SK-N-SH (cell line): ENCODE measurements at places on chromosomes 13 and 19. TPM values are rescaled to one million over a fixed set of nuclear protein-coding genes. Genes with fewer than 3 reads are reported as not detected.

Gene AXL
- 78.8 and 82.6 TPM in 2 replicates for polyA plus RNA-seq

Gene DAPK3
- polyA plus RNA-seq, result 118 and 142 TPM in 2 replicates

Gene TEX101
- 0.07 and 0.32 TPM in 2 replicates for polyA plus RNA-seq

Gene KLK3
- polyA plus RNA-seq, result not detected in 2 replicates

Gene ZNF738
- polyA plus RNA-seq, result 8.1 and 12.8 TPM in 2 replicates

Gene CCDC169
- 1.8 and 3.1 TPM in 2 replicates for polyA plus RNA-seq

Gene ZNF85
- 2.0 and 2.9 TPM in 2 replicates for polyA plus RNA-seq

Gene ZNF135
- polyA plus RNA-seq, result 0.41 and 0.54 TPM in 2 replicates

Gene CACNG6
- 0.96 and 1.2 TPM in 2 replicates for polyA plus RNA-seq

Gene C19orf73
- 2.6 and 3.0 TPM in 2 replicates for polyA plus RNA-seq

DNA sequence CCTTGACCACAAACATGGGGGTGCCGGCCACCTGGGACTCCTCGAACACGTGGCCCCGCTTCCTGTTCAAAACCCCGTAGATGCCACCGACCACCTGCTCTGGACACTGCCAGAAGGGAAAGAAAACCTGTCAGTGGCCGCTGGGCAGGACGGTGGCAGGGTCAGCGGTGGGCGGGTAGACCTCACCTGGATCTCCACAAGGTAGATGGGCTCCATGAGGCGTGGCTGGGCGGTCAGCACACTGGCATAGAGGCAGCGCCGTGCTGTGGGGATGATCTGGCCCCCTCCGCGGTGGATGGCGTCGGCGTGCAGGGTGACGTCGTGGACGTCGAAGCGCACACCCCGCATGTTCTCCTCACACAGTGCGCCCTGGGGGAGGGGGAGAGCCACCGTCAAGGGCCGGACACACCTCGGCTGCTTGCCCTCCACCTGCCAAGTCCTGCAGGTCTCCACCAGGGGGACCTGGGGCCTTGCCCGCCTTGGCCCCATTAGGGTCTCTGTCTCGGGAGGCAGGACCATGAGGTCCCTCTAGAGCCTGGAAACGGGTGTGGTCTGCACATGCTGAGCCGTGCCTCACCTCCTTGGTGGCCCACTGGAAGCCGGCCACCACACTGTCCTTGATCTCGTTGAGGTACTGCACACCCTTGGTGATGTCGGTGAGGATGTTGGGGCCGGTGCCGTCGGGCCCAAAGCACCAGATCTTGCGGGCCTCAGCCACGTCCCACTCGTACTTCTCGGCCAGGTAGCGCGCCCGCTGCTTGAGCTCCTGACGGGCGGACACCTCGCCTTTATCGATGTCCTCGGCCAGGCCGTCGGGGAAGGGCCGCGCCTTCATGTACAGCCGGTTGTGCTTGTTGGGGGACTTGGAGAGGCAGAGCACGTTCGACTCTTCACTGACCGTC is 6.6 kb upstream of the DAPK3 start:
- no peaks in the 10 kb centered on the region for H3K27me3 ChIP-seq
- DNase-seq, result peak; percentile 44
- H3K4me1 ChIP-seq, result 0 out of 2 replicates have a peak, but pooled peaks cover under 1% of the 10 kb centered on the region
- H3K27ac ChIP-seq, result peak overlapping the region; percentile 47; the same call in 1 of the 2 replicates
- peaks cover 69% of the 10 kb centered on the region for H3K36me3 ChIP-seq

DNA sequence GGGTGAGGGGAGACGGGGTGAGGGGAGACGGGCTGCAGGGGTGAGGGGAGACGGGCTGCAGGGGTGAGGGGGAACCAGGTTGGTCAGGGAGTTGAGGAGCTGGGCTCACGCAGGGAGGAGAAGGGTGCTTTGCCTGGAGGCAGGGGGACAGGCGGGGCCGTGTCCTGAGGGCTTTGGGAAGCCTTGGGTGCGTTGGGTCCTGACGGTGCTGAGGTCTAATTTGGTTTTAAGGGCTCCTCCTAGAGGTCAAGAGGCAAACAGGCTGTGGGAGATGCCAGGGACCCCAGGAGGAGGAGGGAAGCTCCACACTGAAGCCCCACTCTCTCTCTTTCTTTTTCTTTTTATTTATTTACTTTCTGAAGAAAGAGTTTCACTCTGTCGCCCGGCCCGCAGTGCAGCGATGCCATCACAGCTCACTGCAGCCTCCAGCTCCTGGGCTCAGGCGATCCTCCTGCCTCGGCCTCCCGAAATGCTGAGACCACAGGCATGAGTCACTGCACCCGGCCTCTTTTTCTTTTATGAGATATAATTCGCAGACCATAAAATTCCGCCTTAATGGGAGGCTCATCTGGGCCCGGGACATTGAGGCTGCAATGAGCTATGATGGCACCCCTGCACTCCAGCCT is 9.3 kb upstream of the MISP start:
- H3K4me3 ChIP-seq, result no peak overlapping the region
- H3K4me1 ChIP-seq, result no peaks in the 10 kb centered on the region
- peak; percentile 71 for DNase-seq
- no peaks in the 10 kb centered on the region for H3K36me3 ChIP-seq

DNA sequence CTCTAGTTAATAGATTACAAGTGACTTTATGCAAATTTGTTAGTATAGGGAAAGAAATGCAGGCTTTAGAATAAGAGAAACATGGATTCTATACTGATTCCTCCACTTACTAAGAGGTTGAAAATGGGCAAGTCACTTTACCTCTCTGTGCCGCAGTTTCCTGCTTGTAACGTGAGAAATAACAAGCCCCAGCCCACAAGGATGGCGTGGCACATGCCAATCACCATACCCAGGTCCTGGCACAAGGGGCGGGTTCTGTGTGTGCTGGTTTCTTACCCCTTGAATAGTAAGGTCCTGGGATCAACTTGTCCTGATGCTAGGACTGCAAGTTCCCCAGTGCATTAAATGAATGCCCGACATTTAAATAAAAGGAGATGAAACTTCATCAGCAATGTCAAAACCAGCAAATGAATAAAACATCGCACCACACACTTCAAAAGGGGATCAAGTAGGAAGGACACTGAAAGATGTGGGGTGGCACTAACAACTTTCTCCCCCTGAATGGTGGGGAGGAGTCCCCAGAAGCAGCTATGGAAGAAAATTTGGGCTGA is 7.9 kb upstream of the SIGLEC9 start:
- no peak for DNase-seq
- no peak overlapping the region for H3K4me3 ChIP-seq
- no peaks in the 10 kb centered on the region for H3K36me3 ChIP-seq
- no peak overlapping the region for H3K27ac ChIP-seq

- no peaks in the 10 kb centered on the region for H3K27me3 ChIP-seq
- H3K36me3 ChIP-seq, result peaks cover 14% of the 10 kb centered on the region
- H3K4me1 ChIP-seq, result no peaks in the 10 kb centered on the region
Observed at GRCh38 chr13:60484865-60485264, 87.8 kb downstream of the TDRD3 start.

GRCh38 chr19:4914736-4915501 is 5.6 kb downstream of the UHRF1 start:
- H3K4me1 ChIP-seq, result peaks cover 25% of the 10 kb centered on the region; the same call in 1 of the 2 replicates
- no peak overlapping the region for H3K4me3 ChIP-seq
- H3K36me3 ChIP-seq, result no peaks in the 10 kb centered on the region; the same call in 1 of the 2 replicates
- no peak for DNase-seq
- no peaks in the 10 kb centered on the region for H3K27me3 ChIP-seq

DNA sequence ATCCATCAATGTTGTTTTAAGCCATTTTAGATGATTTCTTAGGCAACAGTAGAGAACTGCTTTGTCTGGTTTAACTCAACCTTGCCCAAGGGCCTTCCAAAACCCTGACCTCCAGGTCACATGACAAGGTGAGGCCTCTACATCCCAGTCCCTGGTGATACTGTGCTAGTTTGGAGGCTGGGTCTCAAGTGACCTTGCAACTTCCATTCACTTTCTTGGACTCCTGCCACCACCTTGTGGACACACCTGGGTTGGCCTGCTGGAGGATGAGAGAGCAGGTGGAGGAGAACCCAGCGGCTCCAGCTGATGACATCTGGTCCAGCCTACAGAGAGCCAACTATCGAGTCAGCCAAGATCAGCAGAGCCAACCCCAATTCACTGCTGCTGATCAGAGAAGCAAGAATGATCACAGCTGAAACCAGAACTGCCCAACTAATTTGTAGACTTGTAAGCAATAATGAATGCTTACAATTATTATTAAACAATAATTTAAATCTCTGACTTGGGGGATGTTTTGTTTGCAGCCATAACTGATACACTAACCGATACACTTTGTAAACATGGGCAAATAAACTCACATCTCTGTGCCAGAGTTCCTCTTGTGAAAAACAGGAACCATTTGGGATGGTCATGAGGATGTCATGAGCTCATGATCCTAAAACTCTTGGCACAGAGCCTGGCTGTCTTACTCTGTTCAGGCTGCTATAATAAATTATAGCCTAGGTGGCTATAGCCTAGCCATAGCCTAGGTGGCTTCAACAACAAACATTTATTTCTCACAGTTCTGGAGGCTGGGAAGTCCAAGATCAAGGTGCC is 11.5 kb downstream of the FAM187B start:
- no peaks in the 10 kb centered on the region for H3K27me3 ChIP-seq
- DNase-seq, result no peak
- no peak overlapping the region for H3K27ac ChIP-seq
- peaks cover 8% of the 10 kb centered on the region; the same call in 1 of the 2 replicates for H3K4me1 ChIP-seq
- no peaks in the 10 kb centered on the region for H3K36me3 ChIP-seq

DNA sequence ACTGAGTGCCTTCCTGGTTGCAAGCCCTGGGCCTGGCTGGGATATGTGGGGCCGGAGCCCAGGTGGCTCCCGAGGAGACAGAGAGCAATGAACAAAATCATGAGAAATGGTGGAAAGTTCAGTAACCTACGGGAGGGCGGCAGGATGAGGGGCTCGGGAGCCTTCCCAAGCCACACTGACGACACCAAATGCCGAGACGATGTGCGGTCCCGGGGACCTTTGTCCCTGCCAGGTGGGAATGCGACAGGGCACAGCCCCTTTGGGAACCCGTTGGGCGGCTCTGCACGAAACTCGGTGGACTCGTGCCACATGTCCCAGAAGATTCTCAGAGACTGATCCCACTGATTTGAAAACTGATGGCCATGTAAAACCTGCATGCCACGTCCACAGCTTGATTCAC is 11.7 kb upstream of the ZNF14 start:
- H3K27me3 ChIP-seq, result no peaks in the 10 kb centered on the region
- H3K36me3 ChIP-seq, result no peaks in the 10 kb centered on the region
- no peaks in the 10 kb centered on the region for H3K4me1 ChIP-seq
- DNase-seq, result no peak

- H3K4me3 ChIP-seq, result no peak overlapping the region
- no peaks in the 10 kb centered on the region for H3K4me1 ChIP-seq
- no peak overlapping the region for H3K27ac ChIP-seq
- no peaks in the 10 kb centered on the region; the same call in 1 of the 2 replicates for H3K27me3 ChIP-seq
- H3K36me3 ChIP-seq, result no peaks in the 10 kb centered on the region
Observed at GRCh38 chr13:20360835-20361412, 128.8 kb upstream of the GJB6 start.

DNA sequence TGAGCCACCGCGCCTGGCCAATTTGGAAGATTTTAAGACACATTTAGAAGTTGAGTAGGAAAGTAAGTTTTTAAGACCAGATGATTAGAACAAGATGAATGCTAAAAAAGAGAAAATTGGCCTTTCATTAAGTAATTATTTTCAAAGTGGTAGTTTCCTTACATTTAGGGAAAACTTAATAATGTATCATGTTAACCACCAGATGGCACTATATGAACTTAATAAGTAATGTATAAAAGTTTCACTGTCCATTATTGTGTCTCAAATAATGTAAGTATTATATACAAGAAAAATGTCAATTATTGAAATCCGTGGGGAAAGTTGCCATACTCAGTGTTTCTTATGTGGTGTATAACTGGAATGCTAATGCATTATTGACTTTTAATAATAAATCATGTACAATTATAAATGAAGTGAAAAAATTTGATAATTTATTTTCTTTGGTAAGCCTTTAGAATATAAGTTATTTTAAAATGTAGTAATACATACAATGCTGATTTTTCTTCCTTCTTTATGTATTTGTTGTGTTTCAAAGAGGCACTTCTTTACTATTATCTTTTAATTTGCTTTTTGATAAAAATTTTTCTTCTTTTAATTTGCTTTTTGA is 29.2 kb downstream of the COG6 start:
- DNase-seq, result peak; percentile 23
- H3K36me3 ChIP-seq, result peaks cover 42% of the 10 kb centered on the region
- no peak overlapping the region for H3K4me3 ChIP-seq
- no peak overlapping the region for H3K27ac ChIP-seq
- H3K4me1 ChIP-seq, result no peaks in the 10 kb centered on the region
- H3K27me3 ChIP-seq, result no peaks in the 10 kb centered on the region

- H3K27me3 ChIP-seq, result peaks cover 33% of the 10 kb centered on the region
- no peak overlapping the region for H3K4me3 ChIP-seq
- no peaks in the 10 kb centered on the region for H3K36me3 ChIP-seq
- H3K4me1 ChIP-seq, result no peaks in the 10 kb centered on the region
- no peak for DNase-seq
- H3K27ac ChIP-seq, result no peak overlapping the region
Observed at GRCh38 chr13:112175162-112176075, 108.5 kb downstream of the SOX1 start.

DNA sequence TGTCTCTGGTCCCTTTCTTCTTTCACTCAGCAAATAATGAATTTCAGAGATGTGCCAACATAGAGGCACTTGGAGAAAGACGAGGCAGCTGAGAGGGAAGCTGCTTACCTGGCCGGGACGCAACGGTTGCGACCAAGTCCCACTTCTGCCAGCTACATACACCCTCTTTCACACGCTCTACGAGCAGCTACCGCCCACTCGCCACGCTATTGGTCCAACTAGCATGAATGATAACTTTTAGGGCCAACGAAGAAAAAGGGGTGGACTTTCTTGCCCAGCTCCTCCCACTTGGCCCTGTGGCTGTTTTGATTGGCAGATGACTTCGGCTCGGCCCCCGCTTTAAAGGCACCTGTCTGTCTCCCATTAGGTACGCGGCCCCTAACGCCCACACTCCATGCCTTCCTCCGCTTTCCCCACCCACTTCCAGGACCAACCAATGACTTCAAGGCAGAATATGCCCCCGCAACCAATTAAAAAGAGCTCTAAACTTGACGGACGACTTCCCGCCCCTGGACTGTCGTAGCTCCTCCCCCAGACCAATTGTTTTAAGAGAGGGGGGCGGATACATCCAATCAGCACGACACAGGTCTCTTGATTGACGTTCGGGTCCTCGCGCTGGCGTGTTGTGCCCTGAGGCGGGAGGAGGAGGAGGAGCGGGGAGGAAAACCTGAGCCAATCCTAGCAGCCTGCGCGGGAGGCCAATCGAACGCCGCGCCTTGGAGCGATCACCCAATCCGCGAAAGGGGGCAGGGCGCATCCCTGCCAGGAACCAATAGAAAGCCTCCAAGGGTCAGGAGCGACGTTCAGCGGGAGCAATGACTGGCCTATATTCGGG is 481 bp upstream of the CNOT3 start:
- peak overlapping the region; percentile 86 for H3K4me3 ChIP-seq
- peak; percentile 96 for DNase-seq
- peaks cover 25% of the 10 kb centered on the region; the same call in 1 of the 2 replicates for H3K36me3 ChIP-seq
- no peaks in the 10 kb centered on the region for H3K4me1 ChIP-seq
